ENCODE measurements at places on chromosomes 11 and 22. TPM values are rescaled to one million over a fixed set of nuclear protein-coding genes. Genes with fewer than 3 reads are reported as not detected.

DNA sequence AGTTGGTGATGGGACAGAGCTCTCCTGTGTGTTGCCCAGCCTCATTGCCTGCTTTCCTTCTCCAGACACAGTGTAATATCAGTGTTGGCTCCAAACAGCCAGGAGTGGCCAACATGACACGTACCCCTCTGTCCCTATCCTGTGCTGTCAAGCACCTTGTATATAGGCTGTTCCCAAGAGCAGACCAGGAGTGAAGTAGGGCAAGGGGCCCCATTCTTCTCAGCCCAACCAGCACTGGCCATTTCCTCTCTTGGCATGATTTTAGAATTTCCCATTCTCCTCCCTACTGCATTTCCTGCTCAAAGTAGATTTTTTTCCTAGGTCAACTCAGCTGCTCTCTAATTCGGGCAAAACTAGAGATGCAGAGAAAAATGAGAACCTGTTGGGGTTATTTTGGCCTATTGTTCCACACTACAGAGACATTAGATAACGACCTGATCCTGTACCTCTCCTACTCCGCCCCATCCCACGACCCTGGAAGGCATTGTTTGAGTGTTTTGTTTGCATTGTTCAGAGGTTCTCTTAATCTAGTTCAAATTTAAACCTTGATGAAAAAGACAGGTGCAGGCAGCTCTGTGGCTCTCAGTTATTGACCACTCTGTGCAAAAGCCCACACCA, 95.6 kb downstream of the RASSF10 start:
- DNase-seq: no peak

DNA sequence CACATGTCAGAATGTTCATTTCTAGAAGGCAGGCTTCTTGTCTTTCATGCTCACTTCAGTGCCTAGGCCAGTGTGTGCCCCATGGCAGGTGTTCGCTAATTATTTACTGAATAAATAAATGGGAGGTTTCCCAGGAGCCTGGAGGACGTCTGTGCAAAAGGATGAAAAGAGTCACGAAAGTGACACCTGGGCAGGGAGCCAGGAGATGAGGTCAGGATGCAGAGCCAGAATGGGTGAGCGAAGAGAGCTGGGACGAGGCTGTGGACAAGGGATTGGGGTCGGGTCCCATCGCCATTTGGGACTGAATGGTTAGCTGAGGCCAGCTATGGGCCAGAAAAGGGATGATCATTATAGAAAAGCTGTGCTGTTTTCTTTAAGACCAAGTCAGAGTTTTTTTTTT, 560.4 kb downstream of the TBC1D22A start:
- no peak for DNase-seq

The TTC12 gene
- 9.0 TPM for total RNA-seq

The ASRGL1 gene
- total RNA-seq: 6.7 TPM

The TMEM86A gene
- 5.7 TPM for total RNA-seq

Data from heart right ventricle (tissue), 16 donors.